ENCODE measurements at places on chromosomes 4 and X. TPM values are rescaled to one million over a fixed set of nuclear protein-coding genes. Genes with fewer than 3 reads are reported as not detected.

MAOA gene
- 7.0 TPM for total RNA-seq

BST1 gene
- 8.7 TPM for total RNA-seq

ETDB gene
- not detected for total RNA-seq

TEX13D gene
- not detected for total RNA-seq

SLC25A43 gene
- total RNA-seq: 11.3 TPM

Measured in bronchial smooth muscle cell (primary cell).